ENCODE measurements at places on chromosomes 13 and 19.

DNA sequence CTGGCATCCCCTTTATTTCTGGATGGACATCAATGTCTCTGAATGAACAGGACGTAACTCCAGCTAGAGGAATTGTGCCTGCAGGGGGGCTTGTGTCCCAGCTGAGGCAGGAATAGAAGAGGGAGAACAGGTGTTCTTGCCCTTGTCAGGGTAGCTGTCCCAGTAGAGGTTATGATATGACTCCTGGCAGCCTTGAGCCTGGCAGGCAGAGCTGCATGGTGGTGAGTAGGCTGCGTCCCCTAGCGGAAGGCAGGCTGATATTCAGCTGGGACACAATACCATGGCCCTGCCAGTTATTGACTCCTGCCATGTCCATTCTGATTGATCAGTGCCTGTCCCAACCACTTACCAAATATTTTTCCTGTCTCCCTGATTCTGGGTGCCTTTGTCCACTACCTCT lies 197.2 kb downstream of the RAP2A start:
- no peak for DNase-seq

GRCh38 chr13:76684336-76684735 lies 201.9 kb downstream of the KCTD12 start:
- DNase-seq, result no peak

DNA sequence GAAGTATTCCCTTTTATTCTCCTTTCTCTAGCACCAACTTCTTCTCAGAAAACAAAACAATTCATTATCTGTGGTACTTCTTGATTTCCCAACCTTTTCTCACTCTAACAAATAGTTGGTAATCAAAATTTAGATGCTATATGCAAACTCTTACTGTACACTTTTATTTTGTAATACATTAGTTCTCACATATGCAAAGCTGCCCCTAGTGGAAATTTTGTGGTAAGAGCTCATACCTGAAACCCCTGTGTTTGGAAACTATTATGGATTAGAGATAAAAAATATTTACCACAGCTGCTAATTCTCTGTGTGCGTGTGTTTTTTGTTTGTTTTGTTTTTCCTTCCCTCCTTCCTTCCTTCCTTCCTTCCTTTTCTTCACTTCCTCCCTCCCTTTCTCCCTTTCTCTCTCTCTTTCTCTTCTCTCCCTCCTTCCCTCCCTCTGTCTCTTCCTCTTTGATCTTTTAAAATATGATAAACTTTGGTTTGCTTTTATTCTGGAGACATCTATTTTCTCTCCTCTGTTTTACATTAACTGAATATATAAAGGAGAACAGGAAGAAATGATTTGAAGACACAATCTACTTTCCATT lies 537.4 kb downstream of the SLITRK6 start:
- no peak for DNase-seq

- DNase-seq, result no peak
Measured at GRCh38 chr13:88104576-88104975, 433.4 kb downstream of the SLITRK5 start.

GRCh38 chr13:27371932-27372331 lies 52.5 kb upstream of the GTF3A start:
- DNase-seq, result no peak
